Activated CD4-positive, alpha-beta T cell treated with anti-CD3 and anti-CD28 coated beads for 1 hour (primary cell): ENCODE measurements at places on chromosomes 4 and X.

DNA sequence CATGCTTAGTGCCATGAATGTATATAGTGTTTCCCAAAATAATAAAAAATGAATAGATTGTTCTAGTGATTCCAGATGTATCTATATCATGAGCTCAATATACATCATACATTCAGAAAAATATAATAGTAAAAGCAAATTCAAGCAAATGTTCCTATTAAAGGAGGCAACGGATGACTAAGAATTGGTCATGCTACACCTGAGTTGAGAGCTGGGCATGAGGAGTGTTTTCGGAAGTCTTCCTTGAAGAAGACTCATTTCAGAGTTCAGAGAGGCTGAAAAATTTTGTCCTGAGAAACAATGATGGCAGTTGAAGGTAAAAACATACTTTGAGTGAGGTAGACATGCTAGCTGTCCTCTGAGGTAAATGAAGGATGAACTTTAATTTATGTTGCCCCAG, 79.3 kb upstream of the IL1RAPL2 start:
- no peak for DNase-seq

DNA sequence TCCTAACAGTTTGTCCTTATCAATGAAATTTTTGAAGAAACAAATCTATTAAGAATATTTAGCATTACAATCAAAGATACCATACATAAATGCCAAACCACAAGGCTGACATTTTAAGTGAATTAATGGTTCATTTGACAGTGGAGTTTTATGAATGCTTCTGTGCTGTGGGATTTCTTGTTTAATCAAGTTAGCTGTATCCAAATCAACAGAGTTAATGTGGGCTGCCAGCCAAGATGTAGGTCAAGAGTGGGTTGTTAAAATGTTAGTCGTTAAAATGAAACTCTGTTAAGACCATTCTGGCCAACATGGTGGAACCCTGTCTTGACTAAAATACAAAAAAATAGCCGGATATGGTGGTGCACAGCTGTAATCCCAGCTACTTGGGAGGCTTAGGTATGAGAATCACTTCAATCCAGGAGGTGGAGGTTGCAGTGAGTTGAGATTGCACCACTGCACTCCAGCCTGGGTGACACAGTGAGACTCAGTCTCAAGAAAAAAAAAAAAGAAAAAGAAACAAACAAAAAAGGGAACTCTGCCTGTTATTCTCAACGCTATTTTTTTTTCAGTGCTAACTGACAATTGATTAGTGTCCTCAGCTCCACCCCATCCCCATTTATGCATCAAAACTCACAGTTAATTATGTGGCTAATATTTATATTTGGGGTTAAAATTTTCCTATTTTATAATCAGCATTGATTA, 20.2 kb downstream of the GPAT3 start:
- no peak for DNase-seq

DNA sequence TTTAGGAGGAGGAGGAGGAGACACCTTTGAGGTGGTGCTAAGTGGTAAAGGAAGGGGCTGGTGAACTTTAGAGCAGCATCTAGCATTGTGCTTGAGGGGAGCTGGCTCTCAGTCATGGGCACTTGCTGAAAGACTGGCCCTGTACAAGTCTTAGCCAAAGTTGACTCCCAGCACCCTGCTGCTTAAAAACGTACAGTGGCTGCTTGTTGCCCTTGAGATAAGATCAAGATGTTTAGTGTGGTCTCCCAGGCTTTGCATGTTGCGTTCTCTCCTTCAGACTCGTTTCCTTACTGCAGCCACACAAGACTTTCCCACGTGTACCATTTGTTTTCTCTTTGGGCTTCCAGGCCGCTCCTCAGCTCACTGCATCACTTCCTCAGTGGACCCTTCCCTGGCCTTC, 1.8 kb downstream of the MED28 start:
- DNase-seq: no peak

- no peak for DNase-seq
Observed at GRCh38 chrX:22109442-22109841, 77.3 kb downstream of the PHEX start.

- DNase-seq: no peak
Observed at GRCh38 chr4:78652282-78652876, 100.8 kb downstream of the ANXA3 start.

- no peak for DNase-seq
Observed at GRCh38 chrX:134599184-134599914, 58.9 kb downstream of the PLAC1 start.

DNA sequence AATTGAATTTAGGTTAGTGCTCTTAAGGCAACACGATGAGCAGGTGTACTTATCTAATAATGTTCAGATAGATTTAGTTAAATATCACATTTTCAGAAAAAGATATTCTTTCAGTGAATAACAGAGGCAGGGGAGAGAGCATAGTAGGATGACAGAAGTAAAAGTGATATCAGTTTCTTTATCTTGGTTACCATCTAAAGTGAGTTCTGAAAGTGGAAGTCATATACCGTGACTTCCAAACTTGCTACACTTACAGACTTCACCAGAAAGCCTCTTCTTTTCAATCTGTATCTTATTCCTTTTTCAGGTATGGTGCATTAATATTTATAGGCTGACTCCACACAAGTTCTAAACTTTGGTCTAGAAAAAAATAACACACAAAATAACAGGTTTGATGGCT, 124.9 kb downstream of the POU4F2 start:
- DNase-seq: no peak
